ENCODE measurements at places on chromosomes 3 and 15. TPM values are rescaled to one million over a fixed set of nuclear protein-coding genes. Genes with fewer than 3 reads are reported as not detected.

DNA sequence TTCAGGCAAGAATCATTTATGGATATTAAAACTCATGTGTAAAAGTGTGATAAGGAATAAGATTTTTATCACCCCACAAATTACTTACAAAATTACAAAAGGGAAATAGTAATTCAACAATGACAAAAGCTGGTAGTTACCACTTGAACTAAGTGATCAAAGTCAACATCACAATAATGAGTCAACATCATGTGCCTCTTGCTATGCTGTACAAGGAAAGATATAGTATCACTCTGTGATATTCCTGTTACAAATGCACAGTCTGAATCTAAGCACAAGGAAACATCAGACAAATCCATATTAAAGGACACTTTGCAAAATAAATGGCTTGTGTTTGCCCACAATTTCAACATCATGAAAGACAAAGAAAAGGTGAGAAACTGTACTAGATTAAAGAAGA, 90.5 kb upstream of the PLCL2 start:
- DNase-seq, result no peak
- no peaks in the 10 kb centered on the region for H3K27me3 ChIP-seq
- H3K4me1 ChIP-seq, result no peaks in the 10 kb centered on the region
- no peaks in the 10 kb centered on the region for H3K36me3 ChIP-seq
- H3K27ac ChIP-seq, result no peak overlapping the region

DNA sequence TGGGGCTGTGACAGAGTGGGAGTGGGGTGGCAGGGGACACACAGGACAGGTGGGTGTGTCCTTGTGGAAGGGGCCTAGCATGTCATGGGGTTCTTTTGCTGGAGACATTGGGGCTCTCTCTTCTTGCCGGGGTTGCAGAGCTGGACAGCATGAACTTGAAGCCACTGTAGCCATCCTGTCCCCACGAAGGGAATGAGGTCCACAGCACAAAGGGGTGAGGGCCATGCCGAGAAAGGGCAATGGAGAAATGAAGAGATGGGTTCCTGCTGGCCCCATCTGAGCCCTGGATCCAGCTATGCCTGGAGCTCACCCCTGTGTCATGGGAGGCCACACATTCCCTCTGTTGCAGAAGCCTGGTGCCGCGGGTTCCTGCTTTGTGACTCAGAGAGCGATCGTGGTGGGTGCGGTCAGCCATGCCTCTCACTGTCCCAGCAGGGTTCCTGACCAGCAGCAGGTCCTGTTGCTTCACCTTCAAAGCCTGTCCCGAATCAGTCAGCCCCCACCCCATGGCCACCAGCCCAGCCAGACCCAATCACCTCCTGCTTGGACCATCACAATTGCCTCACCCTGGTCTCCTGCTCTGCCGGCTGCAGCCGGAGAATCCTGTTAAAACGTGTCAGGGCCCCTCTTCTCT, 50.0 kb downstream of the DNAJB8 start:
- H3K27me3 ChIP-seq, result no peaks in the 10 kb centered on the region
- H3K36me3 ChIP-seq, result no peaks in the 10 kb centered on the region
- H3K27ac ChIP-seq, result no peak overlapping the region
- no peak for DNase-seq
- no peak overlapping the region for H3K4me3 ChIP-seq

CA12 gene
- total RNA-seq, result 237 TPM

- H3K27me3 ChIP-seq, result no peaks in the 10 kb centered on the region
- H3K4me1 ChIP-seq, result no peaks in the 10 kb centered on the region
- DNase-seq, result peak; percentile 19
- no peak overlapping the region for H3K4me3 ChIP-seq
- no peak overlapping the region for H3K27ac ChIP-seq
- H3K36me3 ChIP-seq, result no peaks in the 10 kb centered on the region
Observed at GRCh38 chr15:101810876-101811275, 1.1 kb upstream of the OR4F15 start.

SUSD5 gene
- total RNA-seq, result 13.8 TPM

SPESP1 gene
- total RNA-seq, result 4.1 TPM

SLC22A13 gene
- 0.16 TPM for total RNA-seq

DNA sequence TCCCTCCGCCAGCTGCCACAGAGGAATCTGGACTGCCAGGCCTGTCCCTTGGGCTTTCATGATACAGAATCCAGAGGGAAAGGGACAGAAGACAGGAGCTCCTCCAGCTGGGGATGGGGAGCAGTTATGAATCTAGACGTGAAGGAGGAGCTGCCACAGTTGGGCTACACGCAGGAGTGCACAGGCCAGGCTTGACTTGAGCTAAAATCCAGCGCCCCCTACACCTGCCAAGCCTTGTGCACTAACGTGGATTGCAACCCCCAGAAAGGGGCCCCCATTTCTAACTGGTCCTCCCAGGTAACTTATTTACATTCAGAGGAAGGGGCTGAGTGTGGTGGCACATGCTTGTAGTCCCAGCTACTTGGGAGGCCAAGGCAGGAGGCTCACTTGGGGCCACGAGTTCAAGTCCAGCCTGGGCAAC, 14.3 kb downstream of the KLHL6 start:
- H3K27me3 ChIP-seq, result no peaks in the 10 kb centered on the region
- no peak overlapping the region for H3K4me3 ChIP-seq
- no peak overlapping the region for H3K27ac ChIP-seq
- H3K4me1 ChIP-seq, result no peaks in the 10 kb centered on the region
